BE2C (cell line): ENCODE measurements at places on chromosomes 16 and 17.

- no peak for DNase-seq
These were observed 52.2 kb downstream of the VPS35L start for GRCh38 chr16:19607616-19608280.

DNA sequence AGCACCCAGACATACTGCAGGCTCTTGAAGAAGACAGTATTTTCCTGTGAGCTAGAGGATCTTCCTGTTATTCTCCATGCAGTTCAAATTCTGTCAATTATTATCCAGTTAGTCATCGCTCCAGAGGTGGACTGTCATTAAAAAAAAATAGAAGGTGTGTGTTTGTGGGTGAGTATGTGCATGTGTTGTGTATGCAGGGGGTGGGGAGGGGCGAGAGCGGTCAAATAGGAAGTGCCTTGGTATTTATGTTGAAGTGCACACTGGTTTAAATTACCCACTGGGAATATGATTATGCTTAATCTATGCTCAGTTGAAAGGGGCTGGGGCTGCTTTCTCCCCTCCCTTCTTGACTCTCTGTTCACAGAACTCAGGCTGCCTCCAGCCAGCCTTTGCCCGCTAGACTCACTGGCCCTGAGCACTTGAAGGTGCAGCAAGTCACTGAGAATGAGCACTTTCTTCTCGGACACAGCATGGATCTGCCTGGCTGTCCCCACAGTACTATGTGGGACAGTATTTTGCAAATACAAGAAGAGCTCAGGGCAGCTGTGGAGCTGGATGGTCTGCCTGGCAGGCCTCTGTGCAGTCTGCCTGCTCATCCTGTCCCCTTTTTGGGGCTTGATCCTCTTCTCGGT lies at the start of gene HSD17B2:
HSD17B2 (plus strand) TSS at position 273 of the 632 bp plus-strand sequence; CDS start at position 445, 172 bp downstream.
- DNase-seq: no peak

GRCh38 chr17:36089888-36090836 lies at the start of gene CCL3:
TSS of gene CCL3 (minus strand) at chr17:36090143. CDS start at chr17:36090058, 85 bp downstream.
- no peak for DNase-seq

GRCh38 chr16:51431517-51432241 lies 280.6 kb upstream of the SALL1 start:
- DNase-seq: no peak

GRCh38 chr17:75325827-75326225 lies 36.6 kb upstream of the SLC25A19 start:
- no peak for DNase-seq

GRCh38 chr16:3074860-3075522 lies 9.6 kb downstream of the IL32 start:
- no peak for DNase-seq

GRCh38 chr17:43917348-43918025 lies 10.2 kb upstream of the MPP2 start:
- DNase-seq: no peak

DNA sequence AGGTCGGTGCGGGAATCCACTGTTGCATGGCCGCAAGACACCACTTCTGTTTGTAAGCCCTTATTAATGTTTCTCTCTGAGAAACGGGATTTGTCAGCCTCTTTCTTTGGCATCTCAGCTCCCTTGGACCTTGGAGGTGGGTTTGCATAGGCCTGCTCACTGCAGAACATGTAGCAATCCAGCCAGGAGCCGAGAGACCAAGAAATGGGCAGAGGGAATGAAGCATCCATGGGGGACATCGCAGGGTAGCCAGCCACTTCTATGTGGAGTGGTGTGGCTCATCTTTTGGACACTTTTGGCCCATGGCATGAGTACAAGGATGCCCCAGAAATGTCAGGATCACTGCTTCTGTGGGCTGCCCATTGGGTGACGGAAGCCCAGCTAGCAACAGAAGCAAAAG lies 79.4 kb downstream of the GSG1L start:
- no peak for DNase-seq

GRCh38 chr17:29007860-29008455 lies 2.1 kb upstream of the SEZ6 start:
- no peak for DNase-seq

DNA sequence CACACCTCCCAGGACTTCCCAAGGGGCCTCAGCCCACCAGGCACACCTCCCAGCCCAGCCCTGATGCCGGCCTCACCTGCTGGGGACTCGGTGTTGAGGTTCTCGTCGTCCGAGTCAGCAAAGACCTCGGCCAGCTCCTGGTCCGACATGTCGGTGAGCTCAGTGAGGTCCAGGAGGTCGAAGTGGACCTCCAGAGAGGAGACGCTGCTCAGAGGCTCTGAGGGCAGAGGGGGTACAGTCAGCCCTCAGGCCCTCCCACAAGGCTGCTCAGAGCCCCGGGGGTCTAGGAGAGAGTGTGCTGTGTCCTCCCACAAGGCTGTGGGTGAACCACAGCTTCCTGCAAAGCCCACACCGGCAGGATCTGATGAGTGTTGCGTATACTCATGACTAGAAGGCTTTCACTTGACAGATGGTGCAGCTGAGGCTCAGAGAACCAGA lies 10.5 kb downstream of the DBNDD1 start:
- no peak for DNase-seq

DNA sequence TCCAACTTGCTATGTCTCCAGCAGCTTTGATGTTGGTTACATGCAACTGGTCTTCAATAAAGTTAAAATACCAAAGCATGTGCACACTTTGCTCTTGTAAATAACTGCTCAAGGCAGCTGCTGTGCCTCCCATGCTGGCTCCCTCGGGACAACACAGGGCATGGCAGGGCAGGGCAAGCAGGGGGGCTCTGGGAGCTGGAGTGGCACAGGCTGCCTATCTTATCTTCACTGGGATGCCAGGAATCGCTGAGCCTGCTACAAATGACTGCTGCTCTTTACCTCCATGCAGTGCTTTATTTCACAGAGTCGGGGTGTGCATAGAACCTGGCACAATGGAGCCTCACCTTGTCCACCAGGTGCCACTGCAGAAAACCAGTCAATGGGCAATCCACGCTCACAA lies 21.8 kb downstream of the PEMT start:
- no peak for DNase-seq

GRCh38 chr16:11053916-11054460 lies 109.6 kb downstream of the CLEC16A start:
- no peak for DNase-seq

DNA sequence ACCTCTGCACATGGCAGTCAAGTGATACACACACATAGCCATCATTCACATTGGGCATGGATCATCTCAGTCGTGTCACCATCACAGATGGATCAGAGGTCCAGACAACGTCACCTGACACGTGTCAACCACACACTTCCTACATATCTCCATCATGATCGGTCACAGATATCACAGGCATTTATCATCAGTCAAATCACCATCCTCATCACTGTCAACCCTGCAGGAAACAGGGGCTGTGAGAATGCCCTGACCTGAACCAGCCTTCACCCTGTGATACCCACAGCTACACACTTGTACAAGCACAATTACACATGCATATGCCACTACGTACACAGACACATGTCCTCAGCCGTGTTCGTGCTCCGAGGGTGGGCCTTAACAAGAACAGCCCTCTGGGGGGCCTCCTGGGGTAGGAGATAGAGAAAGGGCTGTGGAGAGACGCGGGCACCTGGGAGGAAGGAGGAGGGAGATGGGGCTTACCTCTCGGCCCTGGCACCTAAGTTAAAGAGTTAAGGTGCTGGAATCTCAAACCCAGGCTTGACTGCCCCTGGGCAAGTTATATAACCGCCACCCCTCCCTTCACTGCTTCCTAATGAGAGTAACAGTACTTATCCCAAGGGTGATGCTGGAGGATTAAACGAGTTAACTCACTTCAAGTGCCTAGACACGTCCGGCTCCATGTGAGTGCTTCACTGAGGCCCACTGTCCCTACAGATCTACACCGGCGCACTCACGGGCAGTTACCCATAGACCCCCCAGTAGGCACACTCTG lies 1.1 kb downstream of the SLC12A4 start:
- DNase-seq: no peak

- DNase-seq: peak; percentile 38
These were observed 119.4 kb downstream of the USP31 start for GRCh38 chr16:23029733-23030420.
